ENCODE measurements at places on chromosomes 6 and 20.

GRCh38 chr6:44188819-44189218 is 27.9 kb upstream of the MYMX start:
- DNase-seq, result no peak

DNA sequence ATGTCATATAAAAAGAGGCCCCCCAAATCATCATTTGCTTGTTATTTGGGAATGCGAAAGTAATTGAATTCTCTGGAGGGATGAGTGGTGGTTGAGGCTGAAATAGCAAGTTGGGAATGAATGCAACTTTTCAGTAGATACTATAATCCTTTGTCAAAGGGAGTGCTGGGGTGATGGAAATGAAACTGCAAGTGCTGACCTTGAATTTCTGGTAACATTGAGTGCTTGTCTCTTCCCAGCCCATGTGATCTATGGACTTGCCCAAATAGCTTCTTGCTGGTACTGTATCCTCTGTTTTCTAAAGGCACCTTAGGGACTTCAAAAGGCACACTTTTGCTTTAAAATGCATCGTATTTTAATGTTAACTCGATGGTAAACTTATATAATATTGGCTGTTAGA is 14.8 kb downstream of the PAQR8 start:
- DNase-seq, result no peak

GRCh38 chr6:25899580-25900408 is 25.8 kb upstream of the SLC17A3 start:
- DNase-seq, result no peak

GRCh38 chr20:59576216-59576953 is 28.0 kb upstream of the PHACTR3 start:
- no peak for DNase-seq

GRCh38 chr6:99307295-99307907 is 42.1 kb downstream of the FAXC start:
- DNase-seq, result no peak

DNA sequence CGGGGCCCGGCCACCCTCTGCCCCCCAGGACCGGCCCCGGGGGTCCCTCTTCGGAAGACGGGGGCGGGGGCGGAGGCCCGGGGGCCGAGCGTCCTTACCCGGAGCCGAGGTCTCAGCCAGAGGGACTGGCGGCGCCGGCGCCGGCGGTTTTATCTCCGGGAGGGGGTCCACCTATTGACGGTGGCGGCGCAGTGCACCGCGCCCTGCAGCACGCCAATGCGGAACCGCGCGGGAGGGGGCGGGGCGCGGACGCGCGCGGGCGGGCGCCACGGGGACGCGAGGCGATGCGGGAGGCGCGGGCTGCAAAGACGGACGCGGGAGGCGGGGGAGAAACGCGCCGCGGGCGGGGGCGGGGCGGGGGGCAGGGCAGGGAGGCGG is at the start of gene EEF1A2:
Gene EEF1A2 (minus strand): TSS at position 124 of the 378 bp plus-strand sequence. CDS start 1,320 bp downstream, outside the sequence.
- no peak for DNase-seq

- DNase-seq, result peak; percentile 89
These were observed 10.5 kb upstream of the FAM83C start for GRCh38 chr20:35302421-35303335.

GRCh38 chr6:100657678-100658330 is 193.1 kb upstream of the SIM1 start:
- DNase-seq, result peak; percentile 15

DNA sequence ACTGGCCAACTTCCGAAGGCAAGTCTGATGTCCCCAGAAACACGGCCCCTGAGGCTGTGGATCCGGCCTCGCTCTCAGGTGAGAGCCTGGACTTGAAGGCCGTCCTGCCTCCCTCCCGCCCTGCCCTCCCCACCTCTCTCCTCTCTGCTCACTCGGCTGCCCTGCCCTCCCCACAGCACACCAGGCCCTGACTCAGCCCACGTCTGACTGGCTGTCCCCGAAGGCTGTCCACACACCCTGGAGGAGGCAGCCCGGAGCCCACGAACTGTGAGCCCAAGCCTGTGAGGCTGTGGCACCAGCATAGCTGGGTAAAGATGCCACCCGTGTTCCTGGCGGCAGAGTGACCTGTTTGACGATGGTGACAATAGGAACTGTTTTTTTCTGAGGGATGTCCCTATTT is 16.3 kb downstream of the GATA5 start:
- no peak for DNase-seq

- DNase-seq, result peak; percentile 29
These were observed 44.1 kb downstream of the NHSL1 start for GRCh38 chr6:138454981-138455706.

- DNase-seq, result no peak
These were observed 77.6 kb downstream of the MLIP start for GRCh38 chr6:54188846-54189245.

GRCh38 chr20:55354720-55355119 is 650.6 kb downstream of the CBLN4 start:
- DNase-seq, result no peak

DNA sequence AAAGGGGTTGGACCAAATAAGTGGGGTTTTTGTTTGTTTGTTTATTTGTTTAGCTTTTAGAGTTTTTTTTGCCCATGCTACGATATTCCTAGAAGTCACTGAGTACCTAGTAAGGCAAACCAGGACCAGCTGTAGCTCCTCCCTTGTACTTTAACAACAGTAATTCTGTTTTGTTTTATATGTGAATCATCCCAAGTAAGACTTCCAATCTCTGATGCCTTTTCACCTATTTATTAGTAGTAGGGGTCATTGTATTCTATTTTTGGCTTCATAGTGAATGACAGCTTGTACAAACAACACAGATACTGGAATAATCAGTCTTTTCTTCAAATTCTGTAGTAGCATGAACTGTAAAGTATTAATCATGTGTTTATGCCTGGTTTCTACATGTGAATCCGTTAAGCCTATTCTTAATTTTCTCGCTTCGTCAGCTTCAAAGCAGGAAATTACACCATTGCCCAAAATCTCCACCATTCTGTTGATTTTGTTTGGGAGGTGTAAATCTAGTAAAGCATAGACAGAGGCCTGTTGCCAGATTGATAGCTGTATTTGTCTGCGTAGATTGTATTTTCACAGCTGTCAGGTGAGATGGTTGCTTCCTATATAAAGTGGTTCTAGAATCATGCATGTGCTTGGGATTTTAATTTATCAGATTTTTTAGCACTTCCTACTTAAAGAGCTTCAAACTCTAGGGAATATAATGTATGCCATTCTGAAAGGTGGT is 151.5 kb upstream of the FLRT3 start:
- no peak for DNase-seq

- DNase-seq, result peak; percentile 25
These were observed 833.4 kb upstream of the MAP3K7 start for GRCh38 chr6:91420243-91420642.

DNA sequence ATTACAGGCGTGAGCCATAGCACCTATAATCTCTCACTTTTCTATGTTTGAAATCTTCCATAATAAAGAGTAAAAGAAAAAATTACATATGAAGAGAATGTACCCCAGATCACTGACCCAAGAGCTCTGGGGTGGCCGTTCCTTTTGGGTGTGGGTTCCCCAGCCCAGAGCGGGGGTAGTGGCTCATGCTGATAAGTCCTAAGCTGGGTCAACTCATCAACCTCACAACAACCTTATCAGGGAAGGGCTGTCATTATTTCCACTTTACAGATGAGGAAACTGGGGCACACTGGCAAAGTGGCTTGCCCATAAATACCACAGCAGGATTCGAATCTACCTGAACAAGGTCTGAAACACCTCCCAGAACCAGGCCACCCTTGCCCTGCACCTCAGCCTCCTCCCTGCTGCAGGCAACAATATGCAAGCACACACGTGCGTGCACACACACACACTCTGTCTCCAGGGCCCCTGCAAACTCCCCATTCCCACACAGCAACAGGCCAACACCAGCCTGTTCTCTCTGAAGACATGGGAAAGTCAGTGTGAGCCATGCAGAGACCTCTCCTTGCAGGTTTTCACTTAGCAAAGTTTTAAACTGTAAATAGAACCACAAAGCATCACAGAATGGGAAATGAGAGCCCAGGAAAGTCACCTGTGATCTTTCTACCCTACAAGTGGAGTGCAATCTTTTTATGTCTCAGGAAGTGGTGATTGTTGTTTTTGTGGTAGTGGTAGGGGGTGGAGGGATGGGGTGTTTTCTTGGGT is 27.7 kb downstream of the BFSP1 start:
- DNase-seq, result no peak

DNA sequence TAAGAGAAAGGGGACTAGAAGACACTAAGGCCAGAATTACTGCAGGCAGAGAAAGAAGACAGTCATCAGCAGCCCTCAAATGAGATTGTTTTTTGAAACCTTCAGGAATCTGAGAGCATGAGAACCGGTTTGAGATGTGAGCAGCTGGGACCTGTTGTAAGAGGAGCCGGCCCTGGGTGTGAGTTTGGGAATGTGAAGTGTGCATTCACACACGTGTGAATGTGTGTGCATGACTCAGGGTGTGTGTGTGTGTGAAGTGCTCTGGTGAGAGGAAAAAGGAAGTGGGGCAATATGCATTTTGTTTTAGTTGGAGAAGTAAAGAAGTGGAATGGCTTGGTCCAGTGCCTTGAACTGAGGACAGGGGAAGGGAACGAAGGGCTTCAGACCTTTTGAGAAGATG is 4.3 kb downstream of the SCUBE3 start:
- DNase-seq, result peak; percentile 18

DNA sequence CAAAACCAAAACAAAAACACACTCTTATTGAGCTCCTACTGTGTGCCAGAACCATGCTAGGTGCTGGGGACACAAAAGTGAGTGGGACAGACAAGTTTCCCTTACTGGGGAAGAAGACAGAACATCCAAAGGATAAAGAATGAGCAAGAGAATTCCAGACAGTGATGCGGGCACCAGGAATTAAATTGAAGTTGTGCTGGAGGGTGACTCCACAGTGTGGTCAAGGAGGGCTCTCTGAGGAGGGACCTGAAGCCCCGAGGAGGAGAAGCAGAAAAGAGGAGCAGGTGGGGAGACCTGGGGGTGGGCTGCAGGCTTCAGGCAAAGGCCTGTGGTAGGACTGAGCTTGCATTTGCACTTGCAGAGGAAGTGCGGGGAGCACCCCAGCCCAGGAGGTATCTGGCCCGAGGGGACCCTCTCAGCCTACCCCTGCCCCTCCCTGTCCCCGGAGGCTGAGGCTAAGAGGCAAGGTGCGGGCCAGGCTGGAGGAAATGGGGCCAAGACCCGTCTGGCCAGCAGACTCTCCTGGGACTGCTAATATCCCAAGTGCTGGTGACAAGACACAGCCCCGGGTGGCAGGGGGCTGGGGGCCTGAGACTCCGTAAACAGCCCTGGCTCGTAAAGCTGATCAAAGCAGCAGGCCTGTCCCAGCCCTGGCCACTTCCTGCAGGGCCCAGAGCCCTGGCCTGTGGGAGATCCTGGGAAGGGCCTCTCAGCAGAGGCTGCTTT is 57.1 kb downstream of the SNAI1 start:
- no peak for DNase-seq

DNA sequence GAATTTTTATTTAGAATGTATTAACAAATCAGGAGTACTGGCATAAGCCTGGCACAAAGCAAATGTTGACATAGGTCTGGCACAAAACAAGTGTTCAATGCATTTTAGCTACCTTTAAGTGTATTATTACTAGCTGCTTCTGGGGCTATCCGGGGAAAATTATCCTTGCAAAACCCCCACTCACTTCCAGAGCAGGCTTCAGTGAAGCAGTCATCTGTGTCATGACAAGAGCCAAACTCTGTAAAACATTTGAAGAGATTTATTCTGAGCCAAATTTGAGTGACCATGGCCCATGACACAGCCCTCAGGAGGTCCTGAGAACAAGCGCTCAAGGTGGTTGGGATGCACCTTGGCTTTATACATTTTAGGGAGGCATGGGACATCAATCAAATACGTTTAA is 6.4 kb upstream of the TRIM38 start:
- DNase-seq, result no peak

DNA sequence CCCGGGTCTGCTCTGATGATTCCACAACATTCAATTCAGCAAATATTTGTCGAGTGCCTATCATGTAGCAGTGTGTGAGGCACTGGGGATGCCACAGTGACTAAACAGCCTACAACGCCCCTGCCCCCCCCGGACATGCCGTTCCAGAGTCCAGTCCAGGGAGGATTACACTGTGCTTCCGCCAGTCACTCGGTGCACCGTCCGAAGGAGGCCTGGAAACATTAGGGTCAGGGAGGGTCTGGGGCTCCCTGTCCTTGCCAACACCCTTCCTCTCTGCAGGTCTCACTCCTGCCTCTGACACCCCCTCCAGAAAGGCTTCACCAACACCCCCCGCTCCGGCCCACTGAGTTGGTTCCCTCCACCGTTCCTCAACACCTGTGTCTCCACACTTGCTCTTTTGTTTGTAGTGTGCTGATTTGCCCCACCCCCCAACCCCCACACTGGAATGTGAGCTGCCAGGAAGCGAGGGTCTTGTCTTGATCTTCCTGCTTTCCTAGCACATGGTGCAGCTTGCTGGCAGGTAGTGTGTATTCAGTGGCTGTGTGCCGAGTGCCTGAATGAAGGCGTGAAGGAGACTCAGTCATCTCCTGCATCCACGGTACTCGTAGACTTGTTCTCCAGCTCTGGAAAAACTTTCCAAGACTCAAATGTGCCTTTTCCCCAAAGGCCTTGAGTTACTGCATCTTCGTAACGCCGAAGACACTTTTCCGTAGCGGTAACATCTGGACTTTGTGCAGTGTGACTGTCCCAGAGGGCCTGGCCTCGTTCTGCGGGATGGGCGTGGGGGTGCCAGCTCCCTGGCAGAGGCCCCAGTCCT is 150.4 kb downstream of the ZDHHC14 start:
- DNase-seq, result no peak

GRCh38 chr6:130827247-130828149 is at the start of gene SMLR1:
Gene SMLR1 (plus strand): TSS chr6:130827406. CDS start chr6:130827414, 8 bp downstream.
- no peak for DNase-seq

GRCh38 chr20:57803508-57804005 is 93.7 kb upstream of the PMEPA1 start:
- no peak for DNase-seq

GRCh38 chr6:166307082-166308032 is 835 bp downstream of the PRR18 start:
- no peak for DNase-seq
